ENCODE measurements at places on chromosomes 12 and 14. TPM values are rescaled to one million over a fixed set of nuclear protein-coding genes. Genes with fewer than 3 reads are reported as not detected.

- DNase-seq: no peak
These were observed 24.2 kb downstream of the GOLGA3 start for GRCh38 chr12:132804426-132804861.

DNA sequence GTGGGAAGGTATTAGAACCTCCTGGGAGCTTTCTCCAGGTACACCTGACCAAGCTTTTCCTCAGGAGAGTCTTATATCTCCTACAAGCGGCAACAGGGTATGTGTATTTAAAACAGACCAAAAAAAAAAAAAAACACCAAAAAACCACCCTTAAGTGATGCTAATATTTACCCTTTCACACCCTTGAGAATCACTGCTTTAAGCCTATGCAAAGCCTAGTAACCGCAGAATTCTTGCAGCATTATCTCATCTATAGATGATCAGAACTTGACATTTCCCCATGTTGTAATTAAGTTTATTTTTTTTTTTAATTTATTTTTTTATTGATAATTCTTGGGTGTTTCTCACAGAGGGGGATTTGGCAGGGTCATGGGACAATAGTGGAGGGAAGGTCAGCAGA, 19.3 kb downstream of the ZNF641 start:
- no peak for DNase-seq

- DNase-seq: no peak
These were observed 9.7 kb upstream of the MAGOHB start for GRCh38 chr12:10623131-10623530.

GRCh38 chr14:93269341-93270068, 62.4 kb downstream of the UBR7 start:
- DNase-seq: no peak

KLC1 gene
- 614 TPM for total RNA-seq

- DNase-seq: no peak
These were observed 862 bp downstream of the CRIP2 start for GRCh38 chr14:105475269-105476096.

ACSM4 gene
- not detected for total RNA-seq

CCDC197 gene
- not detected for total RNA-seq

GRCh38 chr12:130571089-130571488, 145.0 kb downstream of the RIMBP2 start:
- no peak for DNase-seq

- DNase-seq: peak; percentile 78
These were observed 11.7 kb downstream of the HDAC7 start for GRCh38 chr12:47808050-47808449.

DNA sequence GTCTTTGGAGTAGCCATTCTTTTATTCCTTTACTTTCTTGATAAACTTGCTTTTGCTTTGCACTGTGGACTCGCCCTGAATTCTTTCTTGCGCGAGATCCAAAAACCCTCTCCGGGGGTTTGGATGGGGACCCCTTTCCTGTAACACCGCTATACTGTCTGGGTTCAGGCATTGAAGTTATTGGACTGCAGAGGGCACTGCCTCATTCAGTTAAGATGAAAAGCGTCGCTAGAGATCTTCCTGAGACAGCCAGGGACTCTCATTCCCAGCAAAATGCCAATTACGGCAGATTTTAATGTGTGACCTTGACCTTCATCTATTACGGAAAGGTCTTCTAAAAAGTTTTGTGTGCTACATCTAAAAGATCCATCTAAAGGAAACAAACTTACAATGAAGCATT, 17.3 kb upstream of the RIMKLB start:
- no peak for DNase-seq

GRCh38 chr12:21884936-21885335, 56.3 kb downstream of the ABCC9 start:
- DNase-seq: no peak

DNA sequence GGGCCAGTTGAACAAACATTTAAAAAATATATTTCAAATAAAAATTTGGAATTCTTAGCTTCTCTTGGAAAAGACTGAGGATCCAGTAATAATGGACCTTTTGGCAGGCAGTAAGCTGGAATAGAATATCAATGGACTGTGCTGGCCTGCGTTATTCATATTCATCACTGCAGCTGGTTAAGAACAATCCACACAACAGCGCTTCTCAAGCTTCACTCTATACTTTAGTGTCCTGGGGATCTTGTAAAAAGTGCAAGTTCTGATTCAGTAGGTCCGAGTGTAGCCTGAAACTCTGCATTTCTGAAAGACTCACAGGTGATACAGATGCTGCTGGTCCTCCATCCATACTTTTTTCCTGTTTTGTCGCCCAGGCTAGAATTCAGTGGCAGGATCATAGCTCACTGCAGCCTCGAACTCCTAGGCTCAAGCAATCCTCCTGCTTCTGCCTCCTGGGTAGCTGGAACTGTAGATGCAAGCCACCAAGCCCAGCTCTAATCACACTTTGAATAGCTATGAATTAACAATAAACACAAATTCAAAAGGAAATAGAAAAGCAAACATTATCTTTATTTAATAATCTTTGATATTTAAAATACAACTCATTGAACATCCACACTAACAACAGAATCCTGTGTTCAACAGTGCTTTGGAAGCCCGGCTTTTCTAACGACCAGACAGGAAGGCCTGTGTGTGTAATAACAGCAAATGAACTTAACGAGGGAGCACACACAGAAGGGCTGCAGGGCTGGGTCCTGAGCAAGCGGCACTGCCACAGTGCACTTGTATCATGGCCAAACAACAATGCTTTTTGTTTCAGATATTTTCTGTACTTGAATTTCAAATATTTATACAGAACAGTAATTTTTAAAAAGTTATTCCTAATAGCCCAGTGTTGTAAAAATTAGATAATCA, 18.4 kb upstream of the TRIP11 start:
- DNase-seq: no peak

TNS2 gene
- 109 TPM for total RNA-seq

GRCh38 chr14:97219431-97220017, 422.3 kb downstream of the VRK1 start:
- no peak for DNase-seq

- no peak for DNase-seq
These were observed 29.0 kb upstream of the SRGAP1 start for GRCh38 chr12:63815482-63815852.

DNA sequence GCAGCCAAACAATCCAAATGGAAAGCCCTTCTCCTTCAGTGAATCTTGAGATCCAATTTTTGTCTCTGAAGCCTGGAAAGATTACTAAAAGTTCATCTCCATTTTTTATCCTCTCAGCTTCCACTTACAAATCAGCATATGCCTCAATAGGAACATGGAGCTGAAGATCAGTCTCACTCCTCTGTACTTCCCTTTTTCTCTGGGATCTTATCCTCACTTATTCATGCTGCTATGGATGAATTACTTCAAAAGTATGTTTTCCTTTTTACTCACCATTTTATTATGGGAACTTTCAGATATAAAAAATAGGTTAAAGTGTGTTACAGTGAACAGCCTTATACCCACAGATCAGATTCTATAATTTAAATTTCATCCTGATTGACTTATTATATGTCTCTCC, 14.4 kb upstream of the NTF3 start:
- no peak for DNase-seq

DNA sequence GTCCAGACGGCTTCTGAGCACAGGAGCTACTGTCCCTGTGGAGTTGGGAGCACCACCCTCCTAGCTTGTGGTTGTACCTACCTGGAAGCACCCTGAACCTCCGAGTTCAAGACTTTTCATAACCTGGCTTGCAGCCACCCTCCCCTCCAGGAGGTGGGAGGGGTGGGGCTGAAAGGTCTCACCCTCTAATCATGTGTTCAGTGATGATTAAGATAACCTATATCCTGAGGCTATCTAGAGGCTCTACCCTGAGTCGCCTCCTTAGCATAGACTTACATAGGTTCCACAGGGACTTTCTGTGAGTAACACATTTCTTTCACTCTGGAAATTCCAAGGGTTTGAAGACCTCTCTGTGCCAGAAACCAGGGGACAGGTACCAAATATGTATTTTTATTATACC, 146.5 kb downstream of the CFAP54 start:
- DNase-seq: no peak

GRCh38 chr14:61147381-61147821, 133.7 kb downstream of the TMEM30B start:
- no peak for DNase-seq

DNA sequence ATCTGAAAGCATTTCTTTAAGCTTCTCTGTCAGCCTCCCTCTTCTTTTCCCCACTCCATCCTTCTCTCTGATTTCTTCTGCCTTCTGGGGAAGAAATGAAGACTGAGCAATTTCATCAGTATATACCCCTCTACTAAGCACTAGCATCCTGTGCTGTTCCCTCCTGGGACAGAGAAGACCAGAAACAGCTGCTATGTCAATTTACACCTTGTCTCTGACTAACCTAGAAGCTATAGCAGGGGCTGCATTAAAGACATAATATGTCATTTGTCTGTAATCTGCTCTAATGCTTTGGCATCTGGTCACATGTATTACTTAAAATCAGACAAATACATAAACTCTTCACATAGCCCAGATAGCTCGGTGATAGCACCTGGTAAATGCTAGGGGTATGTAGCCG, 296.9 kb downstream of the PAWR start:
- DNase-seq: no peak

BDKRB1 gene
- 0.46 TPM for total RNA-seq

GRCh38 chr14:59060841-59061240, 127.6 kb upstream of the DAAM1 start:
- no peak for DNase-seq

GRCh38 chr12:40903040-40903439, 210.8 kb downstream of the CNTN1 start:
- no peak for DNase-seq

- DNase-seq: peak; percentile 51
These were observed 5.9 kb downstream of the KLHL33 start for GRCh38 chr14:20429801-20430669.

DNA sequence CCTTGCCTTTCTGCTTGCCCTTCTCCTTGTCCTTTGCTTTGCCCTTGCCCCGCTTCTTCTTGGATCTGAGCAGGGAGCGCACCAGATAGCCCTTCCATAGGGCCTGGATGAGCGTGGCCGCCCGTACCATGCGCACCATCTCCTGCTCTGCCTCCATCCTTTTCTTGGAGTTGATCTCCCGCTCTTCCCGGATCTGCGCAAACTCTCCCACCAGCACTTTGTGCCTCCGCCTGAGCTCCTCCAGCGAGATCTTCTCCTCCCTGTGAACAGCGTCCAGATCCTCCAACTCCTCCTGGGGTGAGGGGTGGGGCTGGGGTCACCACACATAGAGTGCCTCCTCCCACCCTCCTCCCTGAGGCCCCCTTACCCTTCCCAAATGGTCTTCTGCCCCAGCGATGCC, 10.1 kb downstream of the RITA1 start:
- no peak for DNase-seq

GRCh38 chr12:12338527-12339168, 11.4 kb downstream of the MANSC1 start:
- DNase-seq: no peak

CCDC175 gene
- total RNA-seq: not detected

DNA sequence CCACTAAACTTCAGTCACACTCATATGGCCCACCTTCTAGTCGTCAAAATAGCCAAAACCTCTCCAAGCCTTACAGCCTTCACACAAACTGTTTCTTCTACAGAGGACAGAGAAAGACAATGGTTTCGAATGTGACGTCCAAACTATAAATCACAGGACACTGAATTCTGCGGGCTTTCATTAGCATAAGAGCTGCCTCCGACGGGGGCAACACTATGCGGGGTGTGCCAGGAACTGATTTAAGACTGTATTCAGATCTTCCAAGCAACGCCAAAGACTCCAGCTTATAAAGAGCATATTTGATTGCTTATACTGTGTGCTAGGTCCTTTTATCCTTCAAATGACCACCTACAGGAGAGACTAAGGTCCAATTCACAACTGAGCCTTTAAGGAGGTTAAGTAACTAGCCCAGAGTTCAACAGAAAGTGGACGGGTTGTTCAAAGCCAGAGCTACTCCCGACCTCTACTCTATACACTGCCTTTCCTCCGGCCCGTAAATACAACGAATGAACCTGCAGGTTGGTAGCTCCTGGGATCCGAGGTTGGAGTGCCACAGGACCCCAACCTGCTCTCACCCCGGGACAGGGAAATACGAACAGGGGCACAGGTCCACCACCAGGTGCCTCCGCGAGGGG, 575 bp downstream of the L2HGDH start:
- no peak for DNase-seq

Measured in upper lobe of left lung (tissue), 6 donors.